Germinal center (tissue), 1 donor: ENCODE measurements at places on chromosomes 12 and 14.
A peak's percentile ranks its signal among the peaks of the same experiment; 100 is the strongest.

- DNase-seq = peak; percentile 38
Observed at GRCh38 chr14:88554457-88555286, at the start of gene PTPN21. TSS of gene PTPN21 (minus strand) at chr14:88555007. CDS start at chr14:88550417, 4,590 bp downstream.

- DNase-seq = no peak
Observed at GRCh38 chr12:79547044-79547734, 143.6 kb downstream of the PAWR start.

GRCh38 chr14:36768638-36769337 is 107.1 kb downstream of the PAX9 start:
- no peak for DNase-seq

GRCh38 chr12:124940393-124941169 is 26.1 kb upstream of the UBC start:
- peak; percentile 70 for DNase-seq

DNA sequence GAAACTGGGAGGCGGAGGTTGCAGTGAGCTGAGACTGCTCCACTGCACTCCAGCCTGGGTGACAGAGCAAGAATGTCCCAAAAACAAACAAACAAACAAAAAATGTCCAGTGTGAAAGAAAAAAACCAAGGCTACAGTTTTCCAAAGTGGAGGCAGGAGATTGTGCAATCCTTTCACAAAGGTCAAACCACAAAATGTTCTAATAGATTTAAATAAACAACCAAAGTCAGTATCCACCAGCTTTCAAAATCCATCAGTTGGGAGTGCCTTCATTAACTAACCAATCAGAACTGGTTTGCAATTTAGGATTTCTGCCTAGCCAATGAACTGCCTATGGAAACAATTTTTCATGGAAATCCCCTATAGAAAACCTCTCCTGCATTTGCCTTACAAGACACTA is 52.3 kb upstream of the TRIM9 start:
- DNase-seq = no peak

- no peak for DNase-seq
Observed at GRCh38 chr14:76812093-76812421, 625 bp downstream of the ANGEL1 start.

DNA sequence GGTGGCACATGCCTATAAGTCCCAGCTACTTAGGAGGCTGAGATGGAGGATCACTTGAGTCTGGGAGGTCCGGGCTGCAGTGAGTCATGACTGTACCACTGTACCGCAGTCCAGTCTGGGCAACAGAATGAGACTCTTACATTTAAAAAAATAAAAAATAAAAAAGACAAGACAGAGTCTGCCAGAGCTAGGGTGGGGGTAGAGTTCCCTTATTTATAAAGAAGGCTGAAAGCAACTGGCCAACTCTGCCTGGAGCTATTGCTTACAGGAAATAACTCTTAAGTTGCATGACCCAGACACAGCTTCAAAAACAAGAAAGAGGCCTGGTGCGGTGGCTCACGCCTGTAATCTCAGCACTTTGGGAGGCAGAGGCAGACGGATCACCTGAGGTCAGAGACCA is 31.5 kb downstream of the NUMB start:
- no peak for DNase-seq

DNA sequence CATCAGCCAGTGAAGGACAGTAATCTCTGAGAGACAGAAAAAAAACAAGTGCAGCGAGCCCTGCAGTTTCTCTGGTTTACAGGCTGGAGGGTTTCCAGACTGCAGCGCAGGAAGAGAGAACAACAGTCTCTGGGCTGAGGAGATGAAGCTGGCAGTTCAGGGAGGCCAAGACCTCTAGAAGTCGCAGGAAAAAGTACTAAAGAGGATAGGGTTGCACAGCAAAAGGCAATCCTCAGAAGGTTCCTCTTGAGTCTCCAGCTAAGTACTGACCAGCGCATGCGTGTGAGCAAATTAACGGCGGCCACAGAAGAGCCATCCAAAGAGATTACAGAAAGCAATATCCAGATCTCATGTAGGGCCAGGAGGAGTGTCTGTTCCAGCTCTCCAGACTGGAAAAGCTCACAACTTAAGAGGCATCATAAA is 12.2 kb upstream of the CCDC60 start:
- no peak for DNase-seq

- no peak for DNase-seq
Observed at GRCh38 chr12:68012712-68013111, 23.5 kb downstream of the IFNG-AS1 start.
